ENCODE measurements at places on chromosomes 7 and 10.

DNA sequence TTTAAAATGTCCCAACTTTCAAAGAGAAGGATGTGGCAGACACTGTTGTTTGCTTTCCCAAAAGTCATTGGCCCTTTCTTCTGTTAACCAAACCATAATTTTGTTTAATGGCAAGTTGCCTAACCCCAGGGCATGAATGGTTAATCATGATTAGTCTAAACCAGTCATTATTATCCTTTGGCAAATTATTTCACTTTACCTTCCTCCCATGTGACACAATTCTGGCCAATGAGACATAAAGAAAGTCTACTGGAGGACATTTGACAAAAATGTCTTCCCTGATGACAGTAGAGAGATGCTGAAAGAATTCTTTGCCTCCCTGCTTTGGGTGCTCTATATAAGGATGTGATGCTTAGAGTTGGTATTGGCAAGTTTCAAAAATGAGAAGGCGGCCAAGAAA, 101.9 kb downstream of the PODXL start:
- DNase-seq = no peak

DNA sequence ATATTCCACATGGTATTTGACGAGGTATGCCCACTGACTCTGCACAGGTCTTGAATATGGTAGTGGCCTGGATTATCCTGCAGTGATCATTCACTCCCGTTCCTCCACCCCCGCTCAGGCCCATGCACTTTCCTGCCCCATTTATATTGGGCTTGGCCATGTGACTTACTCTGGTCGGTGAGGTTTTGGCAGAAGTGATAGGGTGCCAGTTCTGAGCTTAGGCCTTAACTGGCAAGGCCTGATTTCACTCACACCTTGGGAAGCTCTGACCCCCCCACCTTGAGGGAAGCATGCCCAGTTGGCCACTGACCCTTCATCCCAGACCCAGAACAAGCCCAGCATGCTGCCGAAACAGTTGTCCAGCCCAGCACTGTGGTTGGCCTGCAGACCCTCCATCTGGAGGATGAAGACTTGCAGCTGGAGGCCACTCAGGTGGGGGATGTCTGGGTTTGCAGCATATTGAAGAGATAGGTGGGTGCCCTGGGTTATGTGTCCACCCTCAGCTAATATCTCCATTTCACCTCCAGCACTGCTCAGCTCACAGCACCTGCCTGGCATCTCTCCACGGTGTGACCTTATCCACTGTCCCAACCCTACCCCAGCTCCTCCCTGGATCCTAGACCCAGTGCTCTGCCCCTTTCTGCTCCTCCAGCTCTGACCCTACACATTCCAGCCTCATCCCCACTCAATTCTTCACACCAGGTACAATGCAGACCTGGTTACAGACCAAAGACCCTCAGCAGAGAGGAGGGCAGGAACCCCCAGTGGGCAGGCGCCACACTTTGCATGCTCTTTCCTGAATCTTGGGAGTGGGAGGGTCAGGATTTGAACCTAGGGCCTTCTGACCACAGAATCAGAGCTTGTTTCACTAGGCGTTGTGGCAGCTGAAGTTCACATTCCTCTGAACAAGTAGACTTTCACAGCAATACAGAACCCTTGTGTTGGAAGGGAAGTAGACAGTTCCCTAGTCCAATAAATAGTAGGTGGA, 138.1 kb upstream of the CHST15 start:
- DNase-seq = peak; percentile 1

DNA sequence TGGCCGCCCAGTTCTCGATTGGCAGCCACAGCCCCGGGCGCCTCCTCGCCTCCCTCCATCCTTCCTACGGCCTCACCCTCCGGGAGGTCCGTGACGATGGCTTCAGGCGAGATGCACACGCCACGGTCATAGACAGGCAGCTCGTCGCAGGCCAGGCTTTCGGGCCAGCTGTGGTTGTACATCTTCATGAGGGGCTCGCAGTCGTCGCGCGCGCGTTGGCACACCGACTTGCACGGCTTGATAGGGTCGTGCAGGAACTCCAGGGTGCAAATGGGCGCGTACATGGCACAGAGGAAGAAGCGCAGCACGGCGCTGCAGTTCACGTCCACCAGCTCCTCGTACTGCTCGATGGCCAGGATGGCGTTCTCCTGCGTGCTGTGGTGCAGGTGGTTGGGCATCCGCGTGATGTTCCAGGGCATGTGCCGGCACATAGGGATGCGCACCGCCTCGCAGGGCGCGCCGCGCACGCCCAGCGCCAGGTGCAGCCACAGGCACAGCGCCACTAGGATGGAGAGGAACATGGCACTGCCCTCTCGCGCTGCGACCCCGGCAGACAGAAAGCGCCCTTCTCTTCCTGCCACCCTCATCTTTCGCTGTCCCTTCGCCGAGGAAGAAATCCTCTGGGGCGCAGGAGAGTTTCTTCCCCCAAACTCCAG, 472 bp downstream of the SFRP4 start:
- DNase-seq = no peak

GRCh38 chr7:151057506-151057988, at the start of gene CDK5:
Gene CDK5, minus strand, starts transcription at chr7:151057897. Its CDS starts 49 bp downstream, at chr7:151057848.
- no peak for DNase-seq

GRCh38 chr7:44981035-44981706, 2.4 kb upstream of the MYO1G start:
- DNase-seq = peak; percentile 33

GRCh38 chr7:26609082-26609481, 255.3 kb downstream of the SKAP2 start:
- DNase-seq = no peak

DNA sequence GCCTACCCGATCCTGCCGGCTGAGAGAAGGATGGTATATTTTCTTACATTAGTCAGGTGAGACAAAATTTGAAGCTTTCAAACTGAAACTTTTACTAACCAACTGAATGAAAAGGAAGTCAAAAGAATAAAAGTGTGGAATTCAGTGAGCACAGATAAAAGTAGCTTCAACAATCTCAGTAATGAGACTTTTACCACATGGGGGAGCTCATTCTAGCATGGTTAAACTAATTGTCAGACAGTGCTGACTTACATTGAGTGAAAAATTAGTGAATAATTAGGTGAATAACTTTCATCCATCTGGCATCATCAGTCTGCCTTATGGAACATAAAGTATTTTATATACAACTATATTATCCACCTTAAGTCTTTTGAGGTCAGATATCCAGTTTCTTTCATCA, 8.4 kb downstream of the FAM237B start:
- peak; percentile 18 for DNase-seq

DNA sequence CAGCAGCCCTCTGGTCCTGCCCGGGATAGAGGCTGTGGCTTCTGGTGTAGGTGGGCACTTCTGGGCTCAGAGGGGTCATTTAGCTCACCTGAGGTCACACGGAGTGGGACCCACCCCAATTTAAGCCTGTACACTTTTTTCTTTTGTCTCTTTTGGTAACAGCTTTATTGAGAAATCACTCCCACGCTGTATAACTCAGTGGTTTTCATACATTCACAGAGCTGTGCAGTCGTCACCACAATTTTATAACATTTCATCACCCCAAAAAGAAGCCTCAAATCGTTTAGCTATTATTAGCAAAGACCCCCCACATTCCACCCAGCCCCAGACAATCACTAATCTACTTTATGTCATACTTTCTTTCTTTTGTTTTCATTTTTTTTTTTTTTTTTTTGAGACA, 62.3 kb downstream of the LHPP start:
- peak; percentile 44 for DNase-seq

DNA sequence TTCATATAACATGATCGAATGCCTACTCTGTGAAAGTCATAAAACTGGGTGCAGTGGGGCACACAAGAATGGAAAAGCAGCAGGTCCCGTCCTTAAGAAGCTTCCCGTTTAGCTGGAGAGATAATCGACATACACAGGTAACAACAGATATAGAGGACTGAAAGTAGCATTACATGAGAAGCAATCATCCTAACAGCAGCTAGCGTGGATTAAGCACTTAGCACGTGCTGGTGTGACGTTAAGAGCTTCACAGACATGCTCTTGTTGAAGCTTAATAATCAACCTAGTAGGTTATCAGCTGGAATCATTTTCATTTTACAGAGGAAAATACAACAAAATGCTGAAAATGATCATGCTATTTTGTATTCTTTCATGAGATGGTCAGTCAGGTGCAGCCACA, 184.8 kb downstream of the GPAM start:
- DNase-seq = no peak

DNA sequence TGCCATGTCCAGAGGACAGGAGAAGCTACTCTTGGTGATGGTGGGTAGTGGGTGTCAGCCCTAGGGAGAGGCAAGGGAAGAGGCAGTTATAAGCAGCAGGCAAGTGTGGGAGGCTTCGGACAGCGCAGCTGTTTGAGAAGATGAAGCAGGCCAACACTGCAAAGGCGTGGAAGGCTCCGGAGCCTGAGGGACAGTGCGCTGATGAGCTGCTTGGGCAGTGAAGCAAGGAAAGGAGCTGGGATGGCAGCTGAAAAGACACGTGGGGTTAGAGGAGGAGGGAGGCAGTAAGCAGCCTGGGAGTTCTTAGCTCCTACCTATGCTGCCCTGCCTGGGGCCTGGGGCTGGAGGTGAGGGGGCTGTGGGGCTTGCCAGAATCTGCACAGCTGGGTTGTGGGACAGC, 50.1 kb upstream of the CRTAC1 start:
- no peak for DNase-seq

DNA sequence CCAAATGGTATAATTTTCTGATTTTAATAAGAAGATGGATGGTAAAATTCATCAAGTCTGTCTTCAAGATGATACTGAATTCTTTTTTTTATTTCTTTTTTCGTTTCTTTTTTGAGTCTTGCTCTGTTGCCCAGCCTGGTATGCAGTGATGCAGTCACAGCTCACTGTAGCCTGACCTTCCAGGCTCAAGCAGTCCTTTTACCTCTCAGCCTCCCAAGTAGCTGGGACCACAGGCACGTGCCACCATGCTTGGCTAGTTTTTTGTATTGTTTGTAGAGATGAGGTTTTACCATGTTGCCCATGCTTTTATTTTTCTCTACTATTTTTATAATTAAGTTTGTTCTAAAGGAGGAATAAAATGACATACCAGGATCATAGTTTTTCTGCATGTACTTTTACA, 52.1 kb upstream of the HELLS start:
- DNase-seq = no peak

- no peak for DNase-seq
Observed at GRCh38 chr10:76647301-76647700, 990.3 kb downstream of the KCNMA1 start.

- DNase-seq = no peak
Observed at GRCh38 chr10:84428711-84429110, 100.3 kb downstream of the CCSER2 start.

All from MV-4-11 (cell line).